Left ventricle myocardium superior (tissue), 1 donor: ENCODE measurements at places on chromosomes 11 and 22. TPM values are rescaled to one million over a fixed set of nuclear protein-coding genes. Genes with fewer than 3 reads are reported as not detected.

DNA sequence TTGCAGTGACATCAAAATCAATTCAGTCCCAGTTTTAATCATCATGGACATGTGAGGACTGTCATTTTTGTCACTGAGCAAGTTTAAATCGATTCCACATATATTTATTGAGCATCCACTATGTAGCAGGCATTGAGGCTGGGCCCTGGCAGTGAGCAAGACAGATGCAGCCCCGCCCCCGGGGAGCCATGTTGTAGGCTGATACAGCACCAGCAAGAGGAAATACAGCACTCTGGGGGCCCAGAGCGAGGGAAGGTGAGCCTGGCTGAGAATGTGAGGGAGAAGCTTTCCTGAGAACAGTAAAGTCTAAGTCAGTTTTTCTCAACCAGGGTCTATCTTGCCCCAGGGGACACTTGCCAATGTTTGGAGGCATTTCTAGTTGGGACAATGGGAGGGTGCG is 108.6 kb upstream of the ASPHD2 start:
- no peak for DNase-seq

- no peak for DNase-seq
Measured at GRCh38 chr22:18060646-18061620, 16.9 kb upstream of the PEX26 start.

GRCh38 chr11:96899971-96900370 is 510.2 kb downstream of the JRKL start:
- no peak for DNase-seq

GRCh38 chr22:45446216-45446615 is 32.7 kb downstream of the RIBC2 start:
- no peak for DNase-seq

- no peak for DNase-seq
Measured at GRCh38 chr22:40720538-40721256, 41.4 kb downstream of the MCHR1 start.

DNA sequence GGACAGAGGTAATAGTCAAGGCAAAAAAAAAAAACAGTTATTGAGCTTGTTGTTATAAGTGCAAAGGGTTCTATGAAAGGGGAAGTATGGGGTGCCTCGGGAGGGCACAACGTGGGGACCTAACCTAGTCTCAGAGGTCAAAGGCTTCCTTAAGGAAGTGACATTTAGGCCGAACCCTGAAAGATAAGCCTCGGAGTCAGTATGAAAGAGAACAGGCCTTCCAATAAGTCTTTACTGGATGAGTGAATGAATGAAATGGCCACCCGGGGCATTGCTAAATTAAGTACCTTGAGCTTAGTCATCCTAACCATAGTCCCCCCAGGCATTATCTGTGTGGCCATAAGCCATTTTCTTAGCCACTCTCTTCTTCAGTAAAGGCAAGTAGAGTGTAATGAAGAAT is 19.7 kb downstream of the FLI1 start:
- DNase-seq = no peak

- DNase-seq = no peak
Measured at GRCh38 chr22:46399251-46400024, 63.9 kb downstream of the TRMU start.

DNA sequence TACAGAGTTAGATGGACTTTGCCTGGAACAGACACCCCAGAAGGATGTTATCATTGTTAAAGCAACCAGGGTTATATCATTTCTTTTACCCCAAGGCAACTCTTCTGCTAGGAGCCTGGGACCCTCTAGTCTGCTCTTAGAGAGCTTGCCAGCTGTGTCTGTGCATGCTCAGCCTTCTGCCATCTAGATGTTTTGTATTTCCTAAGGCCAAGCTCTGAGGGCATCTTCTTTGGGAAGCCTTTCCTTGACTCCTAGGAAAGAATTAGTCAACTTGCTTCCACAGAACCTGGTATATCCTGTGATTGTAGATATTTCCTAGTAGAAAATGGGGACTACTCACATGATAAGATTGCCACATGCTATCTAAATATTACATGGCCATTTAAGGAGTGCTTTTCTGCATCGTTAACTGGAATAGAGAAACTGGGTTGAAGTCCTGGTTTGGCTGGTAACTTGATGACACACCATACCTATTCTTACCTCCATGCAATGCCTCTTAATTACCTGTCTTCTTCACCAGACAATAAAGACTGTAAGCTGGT is 87.6 kb downstream of the STIM1 start:
- no peak for DNase-seq

DNA sequence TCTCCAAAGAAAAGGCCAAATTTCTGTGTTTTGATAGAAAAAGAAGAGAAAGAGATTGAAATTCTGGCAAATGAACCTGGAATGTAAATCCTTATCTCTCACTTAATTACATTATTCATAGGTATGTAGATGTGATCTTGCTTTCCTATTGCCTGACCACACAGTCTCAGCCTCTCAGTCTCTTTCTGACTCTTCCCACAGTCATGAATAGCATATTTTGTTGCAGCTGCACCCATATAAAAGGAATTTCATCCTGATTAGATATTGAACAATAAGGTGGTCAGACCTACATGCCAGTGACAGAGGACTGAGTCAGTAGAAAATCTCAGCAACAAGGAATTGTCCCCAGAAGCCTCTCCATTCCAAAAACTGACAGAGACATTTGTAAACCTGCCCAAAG is 62.9 kb upstream of the LRRC4C start:
- DNase-seq = no peak

DNA sequence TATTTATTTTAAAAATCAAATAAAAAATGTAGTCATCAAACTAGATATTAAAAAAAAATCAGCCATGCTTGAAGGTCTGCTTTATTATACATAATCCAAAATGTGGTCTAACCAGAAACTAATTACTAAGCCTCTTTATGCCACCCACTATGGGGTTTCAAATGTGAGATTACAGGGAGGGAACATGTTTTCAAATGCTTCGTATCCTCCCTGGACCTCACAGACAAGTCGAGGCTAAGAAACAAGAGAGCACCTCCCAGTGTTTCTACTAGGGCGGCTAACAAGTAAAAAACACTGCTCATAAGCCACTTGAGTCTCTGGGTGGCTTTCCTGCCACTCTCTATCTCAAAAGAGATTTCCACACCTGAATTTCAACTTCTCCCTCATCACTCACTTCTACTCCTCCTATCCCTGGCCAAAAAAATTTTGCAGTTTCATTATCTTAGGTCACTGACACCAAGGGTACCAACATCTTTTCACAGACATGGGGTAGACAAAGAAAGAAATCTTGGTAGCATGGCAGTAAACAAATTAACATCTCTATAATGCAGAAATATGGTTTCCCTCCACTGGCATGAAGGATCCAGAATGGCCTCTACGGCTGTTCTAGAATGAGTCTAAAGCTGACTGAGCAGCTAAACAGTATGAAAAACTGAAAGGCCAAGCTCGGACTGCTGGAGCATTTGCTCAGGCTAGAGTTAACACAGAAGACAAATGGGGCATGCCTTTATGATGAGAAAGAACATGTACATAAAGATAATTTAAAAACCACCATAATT is 50.9 kb downstream of the PITPNB start:
- DNase-seq = no peak

DNA sequence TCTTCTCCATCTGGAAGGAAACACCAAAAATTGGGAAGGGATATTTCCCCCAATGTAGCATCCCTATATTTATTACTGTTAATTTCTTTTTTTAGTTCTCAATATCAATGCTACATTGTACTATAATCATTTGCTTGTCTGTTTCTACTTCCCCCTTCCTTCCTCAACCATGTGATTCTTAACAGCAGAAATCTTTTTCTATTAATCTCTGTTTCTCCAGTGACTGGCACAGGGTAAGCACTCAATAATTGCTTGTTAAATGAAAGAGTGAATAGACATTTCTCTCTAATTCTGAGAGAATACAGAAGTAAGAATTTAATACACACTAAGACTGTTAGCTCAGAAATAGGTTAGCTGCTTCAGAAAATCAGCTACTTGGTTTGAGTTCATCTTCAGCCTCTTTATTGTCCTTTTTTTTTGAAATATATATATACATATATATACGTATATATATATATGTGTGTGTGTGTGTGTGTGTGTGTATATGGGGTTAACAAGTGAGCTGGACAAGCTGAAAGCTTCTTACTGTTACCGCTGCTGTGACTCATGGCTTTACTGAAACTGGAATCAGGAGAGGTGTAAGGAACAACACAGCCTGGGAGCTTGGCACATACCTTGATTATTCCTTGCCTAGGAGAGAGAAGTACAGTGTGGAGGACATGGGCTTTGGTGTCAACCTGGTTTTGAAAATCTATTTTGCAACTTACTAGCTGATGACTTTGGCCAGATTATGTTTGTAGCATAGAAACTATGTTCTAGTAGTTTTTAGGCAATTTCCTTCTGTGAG is 26.2 kb upstream of the PDE3B start:
- DNase-seq = no peak

GRCh38 chr11:720642-721246 is 14.7 kb downstream of the EPS8L2 start:
- peak; percentile 43 for DNase-seq

DNA sequence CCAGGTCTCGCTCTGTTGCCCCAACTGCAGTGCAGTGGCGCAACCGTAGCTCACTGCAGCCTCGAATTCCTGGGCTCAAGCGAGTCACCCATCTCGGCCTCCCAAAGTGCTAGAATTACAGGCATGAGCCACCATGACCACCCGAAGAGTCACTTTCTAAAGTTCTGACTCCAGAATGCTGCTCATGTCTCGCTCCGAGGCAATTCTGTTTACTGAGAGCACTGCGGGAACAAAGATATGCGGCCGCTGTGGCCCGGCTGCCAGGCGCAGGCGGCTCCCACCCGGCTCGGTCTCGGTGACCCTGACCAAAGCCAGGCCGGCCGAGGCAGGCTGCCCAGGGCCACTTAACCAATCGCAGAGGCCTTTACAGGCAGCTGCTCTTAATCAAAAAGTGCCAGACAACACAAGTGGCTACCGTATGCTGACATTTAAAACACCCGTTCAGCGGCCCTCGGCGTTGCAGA is 78.7 kb downstream of the PHF21B start:
- DNase-seq = peak; percentile 89

GRCh38 chr11:2738551-2739431 is 39.0 kb upstream of the KCNQ1OT1 start:
- DNase-seq = no peak

DNA sequence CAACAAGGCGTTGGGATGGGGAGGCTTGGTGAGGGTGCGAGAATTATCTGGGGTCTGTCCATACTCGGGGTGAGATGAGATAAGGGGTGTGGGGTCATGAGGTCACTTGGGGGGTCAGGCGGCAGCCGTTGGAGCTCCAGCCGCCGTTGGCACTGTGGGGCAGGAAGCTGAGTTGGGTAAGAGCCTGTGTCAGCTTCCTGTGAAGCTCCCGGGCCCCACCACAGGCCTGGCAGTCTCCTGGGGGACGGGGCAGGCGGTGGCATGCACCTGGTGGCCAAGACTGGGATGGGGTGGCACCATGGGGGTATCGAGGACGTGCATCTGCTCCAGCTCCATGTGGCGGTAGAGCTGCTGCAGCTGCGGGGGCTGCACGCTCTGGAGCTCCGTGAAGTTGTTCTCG is 7.1 kb upstream of the MYBPC3 start:
- peak; percentile 32 for DNase-seq

The PKNOX2 gene
- total RNA-seq = 7.6 TPM

The KDM4E gene
- not detected for total RNA-seq

The RFPL3 gene
- total RNA-seq = not detected

The CALCB gene
- not detected for total RNA-seq

The RHOG gene
- total RNA-seq = 18.6 TPM

The SLC22A6 gene
- not detected for total RNA-seq

The SNU13 gene
- 229 TPM for total RNA-seq

The CCDC89 gene
- 0.30 TPM for total RNA-seq

The BET1L gene
- 24.0 TPM for total RNA-seq

The BEST1 gene
- 1.1 TPM for total RNA-seq

The OTUB1 gene
- 54.4 TPM for total RNA-seq

The NXPE4 gene
- total RNA-seq = not detected

The ALDH3B2 gene
- total RNA-seq = not detected

The ISX gene
- not detected for total RNA-seq

The NXPE1 gene
- total RNA-seq = not detected

The RHOD gene
- 67.6 TPM for total RNA-seq
